Fibroblast of mammary gland (primary cell): ENCODE measurements at places on chromosomes 3 and 15.

GRCh38 chr3:65761446-65762234 is 277.1 kb downstream of the MAGI1 start:
- no peak for DNase-seq

- DNase-seq, result peak; percentile 91
Measured at GRCh38 chr15:49423021-49423420, at the start of gene FGF7. TSS of gene FGF7 (plus strand) at chr15:49423242. CDS start at chr15:49424298, 1,056 bp downstream.

GRCh38 chr3:186890911-186891310 is 39.4 kb upstream of the ST6GAL1 start:
- DNase-seq, result no peak

GRCh38 chr15:78637776-78638435 is 3.1 kb downstream of the CHRNB4 start:
- DNase-seq, result no peak

GRCh38 chr15:43913026-43913780 is 86.4 kb downstream of the WDR76 start:
- peak; percentile 98 for DNase-seq

- no peak for DNase-seq
Measured at GRCh38 chr15:99029341-99030144, 22.0 kb upstream of the PGPEP1L start.

DNA sequence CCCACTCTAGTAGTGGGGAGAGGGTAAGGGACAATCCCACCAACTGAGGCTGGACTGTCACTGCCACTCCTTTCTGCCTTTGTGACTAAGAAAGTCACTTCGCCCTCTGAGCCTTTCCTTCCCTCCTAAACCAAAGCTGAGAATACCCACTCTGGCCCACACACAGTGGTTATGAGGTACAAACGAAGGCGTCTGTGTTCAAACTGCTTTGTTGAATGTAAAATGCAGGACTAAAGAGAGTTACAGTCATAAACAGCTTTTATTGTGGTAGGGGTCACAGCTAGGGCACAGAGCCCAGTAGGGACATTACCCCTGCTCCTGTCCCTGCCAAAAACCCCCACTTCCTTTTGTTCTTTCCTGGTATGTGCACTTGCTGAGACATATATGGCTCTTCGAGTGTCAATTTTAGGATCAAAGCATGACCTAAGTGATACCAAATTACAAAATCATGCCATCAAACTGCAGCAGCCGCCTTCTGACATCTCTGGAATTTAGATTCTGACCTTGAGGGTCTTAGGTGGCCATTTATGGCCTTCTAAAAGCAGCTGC is 45.1 kb downstream of the CTDSPL start:
- no peak for DNase-seq
